ENCODE measurements at places on chromosomes 13 and 19.
A peak's percentile ranks its signal among the peaks of the same experiment; 100 is the strongest.

DNA sequence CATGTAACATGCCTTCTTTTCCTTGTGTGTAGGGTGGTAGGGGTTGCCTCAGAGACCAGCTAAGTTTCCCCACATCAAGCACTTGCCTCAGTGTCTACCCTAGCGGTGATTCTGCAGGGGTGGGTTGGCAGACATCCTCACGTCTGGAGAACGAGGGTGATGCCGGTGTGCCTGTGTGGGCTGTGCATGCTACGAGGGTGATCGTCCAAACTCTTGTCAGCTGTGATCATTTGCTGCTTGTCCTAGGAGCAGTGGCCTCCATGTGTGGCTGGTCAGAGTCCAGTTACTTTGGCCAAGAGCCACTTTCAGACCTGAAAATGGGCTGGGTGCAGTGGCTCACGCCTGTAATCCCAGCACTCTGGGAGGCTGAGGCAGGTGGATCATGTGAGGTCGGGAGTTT is 5.1 kb downstream of the GPI start:
- H3K27ac ChIP-seq = no peak overlapping the region
- peaks cover 48% of the 10 kb centered on the region for H3K4me1 ChIP-seq
- no peak for DNase-seq

DNA sequence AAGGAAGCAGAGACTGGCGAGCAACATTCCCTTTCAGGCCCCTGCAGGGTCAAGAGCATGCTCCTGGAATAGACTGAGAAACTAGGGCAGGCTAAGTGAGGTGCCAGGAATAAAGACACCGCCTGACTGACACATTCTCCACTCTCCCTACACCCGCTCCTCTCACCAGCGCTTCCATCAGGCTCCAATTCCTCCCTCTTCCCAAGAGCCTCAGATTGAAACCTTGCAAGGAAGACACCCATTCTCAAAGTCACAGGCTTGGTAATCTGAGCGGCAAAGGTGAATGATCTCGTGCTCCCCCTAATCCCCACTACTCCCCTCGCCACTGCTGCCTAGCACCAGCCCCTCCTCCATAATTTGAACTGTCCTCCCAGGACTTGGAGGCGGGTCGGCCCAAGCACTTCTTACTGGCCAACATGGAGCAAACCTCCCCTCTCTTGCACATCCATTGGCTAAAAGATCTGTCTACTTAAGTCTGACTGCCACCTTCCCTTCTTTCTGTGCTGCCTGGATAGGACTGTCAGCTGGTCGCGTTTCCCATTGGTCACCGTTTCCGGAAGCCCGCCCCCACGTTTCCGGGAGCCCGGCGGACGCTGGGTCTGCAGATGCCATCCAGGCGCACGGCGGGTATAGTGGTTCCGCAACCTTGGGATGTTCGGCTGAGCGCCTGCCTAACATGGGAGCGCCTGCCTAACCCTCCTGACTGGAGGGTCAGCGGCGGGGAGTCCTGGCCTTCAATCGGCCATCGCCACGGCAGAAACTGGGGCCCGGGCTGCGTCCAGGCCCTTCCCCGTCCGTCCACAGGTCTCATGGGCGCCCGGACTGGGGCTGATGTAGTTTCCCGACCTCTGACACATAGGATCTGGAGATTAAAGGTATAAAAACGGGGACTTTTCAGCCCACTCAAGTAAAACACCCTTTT is 33.6 kb downstream of the ZNF383 start:
- H3K4me3 ChIP-seq = peak overlapping the region; percentile 44
- no peak overlapping the region for H3K27ac ChIP-seq
- DNase-seq = no peak
- no peaks in the 10 kb centered on the region for H3K4me1 ChIP-seq

- H3K4me3 ChIP-seq = peak overlapping the region; percentile 96
- no peaks in the 10 kb centered on the region for H3K36me3 ChIP-seq
- no peak for DNase-seq
- no peaks in the 10 kb centered on the region for H3K27me3 ChIP-seq
- no peak overlapping the region for H3K27ac ChIP-seq
Observed at GRCh38 chr19:2462635-2463421, 6.1 kb upstream of the LMNB2 start.

GRCh38 chr13:73872397-73872796 is 261.8 kb downstream of the KLF12 start:
- no peaks in the 10 kb centered on the region for H3K27me3 ChIP-seq
- no peak overlapping the region for H3K4me3 ChIP-seq
- H3K36me3 ChIP-seq = no peaks in the 10 kb centered on the region
- no peak for DNase-seq

- H3K27ac ChIP-seq = no peak overlapping the region
- no peak overlapping the region for H3K4me3 ChIP-seq
- peaks cover 17% of the 10 kb centered on the region for H3K4me1 ChIP-seq
- H3K36me3 ChIP-seq = no peaks in the 10 kb centered on the region
- DNase-seq = no peak
Observed at GRCh38 chr13:50993934-50994333, 84.3 kb downstream of the RNASEH2B start.

DNA sequence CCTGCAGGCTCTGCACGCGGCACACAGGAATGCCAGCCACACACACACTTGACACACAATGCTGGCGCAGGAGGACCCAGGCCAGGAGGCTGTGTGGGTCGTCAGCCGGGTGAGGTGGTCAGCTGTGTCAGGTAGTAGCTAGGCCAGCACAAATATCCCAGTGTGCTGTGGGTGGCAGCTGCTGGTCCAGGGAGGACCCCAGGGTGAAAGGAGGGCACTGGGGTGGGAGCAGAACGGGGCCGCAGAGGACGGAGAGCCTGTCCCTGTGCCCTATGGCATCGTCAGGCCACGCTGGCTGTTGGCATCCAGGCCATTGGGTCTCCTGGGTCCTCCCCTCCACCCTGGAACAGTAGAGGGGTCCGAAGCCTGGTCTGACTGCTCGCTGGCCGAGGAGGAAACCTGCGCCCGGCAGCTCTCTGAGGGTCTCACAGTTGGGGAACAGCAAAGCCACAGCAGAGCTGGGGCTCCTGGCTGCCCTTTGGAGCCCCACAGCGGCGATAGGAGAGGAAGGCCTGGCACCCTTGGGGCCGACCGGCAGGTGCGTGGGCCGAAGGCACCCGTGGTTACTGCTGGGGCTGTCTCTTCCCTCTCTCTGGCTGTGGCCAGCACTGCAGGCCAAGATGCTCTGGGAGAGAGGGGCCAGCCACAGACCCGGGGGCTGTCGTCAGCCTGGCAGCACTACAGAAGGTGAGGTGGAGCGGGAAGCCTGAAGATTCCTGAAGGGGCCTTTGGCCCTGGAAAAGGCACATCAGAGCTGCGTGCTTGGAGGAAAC is 27.3 kb downstream of the C13orf46 start:
- H3K27ac ChIP-seq = no peak overlapping the region
- no peaks in the 10 kb centered on the region for H3K4me1 ChIP-seq
- H3K4me3 ChIP-seq = no peak overlapping the region
- H3K36me3 ChIP-seq = no peaks in the 10 kb centered on the region
- DNase-seq = no peak
